ENCODE measurements at places on chromosomes 4 and X. TPM values are rescaled to one million over a fixed set of nuclear protein-coding genes. Genes with fewer than 3 reads are reported as not detected.

- DNase-seq: no peak
These were observed 155.6 kb downstream of the CBR4 start for GRCh38 chr4:168854350-168854921.

GRCh38 chr4:76896614-76897535 is 1.1 kb downstream of the SOWAHB start:
- DNase-seq: peak; percentile 28

GRCh38 chr4:15955670-15956069 is 7.3 kb downstream of the FGFBP2 start:
- no peak for DNase-seq

DNA sequence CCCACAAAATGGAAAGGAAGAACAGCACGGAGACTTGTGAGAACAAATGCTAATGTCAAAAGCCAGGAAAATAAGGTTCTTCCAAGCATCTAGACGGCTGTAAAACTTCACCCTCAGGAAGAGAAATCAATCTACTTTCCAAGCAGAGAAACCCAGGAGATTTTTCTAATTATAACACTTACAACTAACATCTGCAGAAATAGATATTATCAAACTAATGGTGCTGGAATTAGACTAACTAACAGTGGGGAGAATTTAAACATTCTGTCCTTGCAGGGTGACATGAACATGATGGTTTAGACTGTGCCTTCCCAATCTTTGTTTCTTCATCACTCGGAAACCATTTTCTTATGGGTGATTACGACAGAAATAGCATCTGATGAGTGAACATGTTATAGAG is 40.3 kb downstream of the SOD3 start:
- no peak for DNase-seq

DNA sequence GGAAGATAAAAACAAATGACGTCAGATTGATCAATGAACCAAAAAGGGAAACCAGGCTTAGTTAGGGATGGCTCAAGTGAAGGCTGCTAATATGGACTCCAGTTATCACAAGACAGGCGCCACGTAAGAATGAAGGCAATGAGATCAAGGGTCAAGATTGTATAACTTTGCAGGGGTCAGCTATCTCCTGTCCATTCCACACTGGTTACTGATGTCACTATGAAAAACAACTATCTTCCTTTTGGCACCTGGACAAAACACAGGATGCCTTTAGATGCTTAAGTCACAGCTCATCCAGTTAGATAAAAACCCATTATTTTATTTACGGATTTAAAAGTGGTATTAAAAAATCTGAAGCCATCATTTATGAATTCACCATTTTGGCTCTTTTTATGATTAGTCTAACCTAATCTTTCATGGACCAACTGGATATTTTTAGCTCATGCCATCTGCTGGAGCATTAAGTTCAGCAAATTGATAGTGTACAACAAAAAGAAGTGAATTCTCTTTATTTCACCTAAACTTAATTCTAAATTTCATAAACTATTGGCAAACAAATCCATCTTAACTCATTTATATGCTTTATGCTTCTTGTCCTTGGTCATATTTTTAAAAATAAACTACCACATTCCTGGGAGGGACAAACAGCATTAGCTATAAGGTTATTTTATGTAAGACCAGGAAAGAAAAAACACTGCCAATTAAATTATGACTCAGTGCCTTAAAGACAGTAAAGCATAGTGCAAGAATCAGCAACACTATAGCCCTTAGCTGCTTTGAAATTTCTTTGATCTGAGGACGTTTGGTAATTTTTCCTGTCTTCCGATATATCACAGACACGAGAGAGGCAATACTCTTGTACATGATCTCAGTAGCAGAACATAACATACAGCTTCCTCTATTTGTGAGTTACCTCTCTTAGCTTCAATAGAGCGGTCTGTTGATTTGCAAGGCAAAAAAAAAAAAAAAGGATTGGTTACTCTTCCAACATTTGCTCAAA is 27.0 kb downstream of the DHX15 start:
- DNase-seq: no peak

- DNase-seq: no peak
These were observed 73.6 kb downstream of the EGF start for GRCh38 chr4:109985993-109986974.

GRCh38 chr4:6076391-6076790 is 58.2 kb upstream of the C4orf50 start:
- DNase-seq: no peak

DNA sequence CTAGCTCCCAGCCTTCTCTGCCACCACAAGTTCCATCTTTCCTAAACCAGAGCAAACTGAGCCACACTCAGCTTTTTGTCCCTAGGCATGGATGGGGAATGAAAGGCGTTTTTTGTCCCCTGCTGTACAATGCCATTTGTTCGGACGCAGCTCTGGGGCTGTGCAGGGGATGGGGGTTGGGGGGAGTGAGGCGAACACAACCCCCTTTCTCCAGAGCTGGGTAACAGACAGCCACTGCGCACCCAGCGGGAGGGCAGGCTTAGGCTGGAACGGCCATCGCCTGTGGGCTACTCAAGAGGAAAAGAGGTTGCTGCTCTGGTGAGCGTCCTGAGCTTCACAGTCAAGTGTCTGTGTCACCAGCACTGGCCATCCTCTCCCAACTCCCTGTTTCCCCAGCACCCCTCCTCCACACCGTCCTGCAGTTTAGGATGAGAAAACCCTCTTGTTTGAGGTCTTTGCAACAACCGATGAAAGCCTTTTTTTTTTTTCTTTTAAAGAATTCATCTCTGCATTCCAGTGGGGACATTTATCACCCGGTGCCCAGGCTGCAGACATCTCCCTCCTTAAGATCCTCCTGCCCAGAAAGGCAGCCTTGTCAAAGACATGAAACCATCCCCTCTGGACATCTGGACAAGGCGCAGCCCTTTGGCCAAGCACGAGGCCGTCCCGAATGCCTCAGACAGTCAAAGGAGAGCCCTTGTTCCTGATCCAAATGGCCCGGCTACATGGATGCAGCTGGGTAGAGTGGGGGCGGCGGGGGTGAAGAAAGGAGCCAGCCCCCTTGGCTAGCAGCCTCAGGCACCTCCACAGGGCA is 419.6 kb downstream of the BCOR start:
- no peak for DNase-seq

DNA sequence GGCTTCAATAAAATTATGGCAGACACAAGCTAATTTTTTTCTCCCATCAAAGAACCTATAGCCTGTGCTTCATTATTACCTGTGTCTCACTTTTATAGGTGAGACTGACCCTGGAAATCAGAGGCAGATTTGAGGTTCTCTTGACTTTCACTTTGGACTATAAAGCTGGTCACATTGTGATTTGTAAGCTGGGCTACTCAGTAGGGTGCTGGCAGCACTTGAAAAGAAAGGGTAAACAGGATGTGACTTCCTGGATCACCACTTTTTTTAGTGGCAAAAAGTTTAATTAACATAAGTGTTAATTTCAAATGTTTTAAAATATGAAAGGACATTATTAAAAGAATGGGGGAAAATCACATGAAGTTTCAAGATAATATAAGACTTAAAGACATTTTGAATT is 50.6 kb upstream of the GATB start:
- no peak for DNase-seq

- DNase-seq: no peak
These were observed 26.8 kb downstream of the PPP2R2C start for GRCh38 chr4:6445403-6446129.

- DNase-seq: peak; percentile 89
These were observed at the start of gene TMEM131L for GRCh38 chr4:153466081-153466948. Gene TMEM131L, plus strand, starts transcription at chr4:153466360. Its CDS starts 38 bp downstream, at chr4:153466398.

DNA sequence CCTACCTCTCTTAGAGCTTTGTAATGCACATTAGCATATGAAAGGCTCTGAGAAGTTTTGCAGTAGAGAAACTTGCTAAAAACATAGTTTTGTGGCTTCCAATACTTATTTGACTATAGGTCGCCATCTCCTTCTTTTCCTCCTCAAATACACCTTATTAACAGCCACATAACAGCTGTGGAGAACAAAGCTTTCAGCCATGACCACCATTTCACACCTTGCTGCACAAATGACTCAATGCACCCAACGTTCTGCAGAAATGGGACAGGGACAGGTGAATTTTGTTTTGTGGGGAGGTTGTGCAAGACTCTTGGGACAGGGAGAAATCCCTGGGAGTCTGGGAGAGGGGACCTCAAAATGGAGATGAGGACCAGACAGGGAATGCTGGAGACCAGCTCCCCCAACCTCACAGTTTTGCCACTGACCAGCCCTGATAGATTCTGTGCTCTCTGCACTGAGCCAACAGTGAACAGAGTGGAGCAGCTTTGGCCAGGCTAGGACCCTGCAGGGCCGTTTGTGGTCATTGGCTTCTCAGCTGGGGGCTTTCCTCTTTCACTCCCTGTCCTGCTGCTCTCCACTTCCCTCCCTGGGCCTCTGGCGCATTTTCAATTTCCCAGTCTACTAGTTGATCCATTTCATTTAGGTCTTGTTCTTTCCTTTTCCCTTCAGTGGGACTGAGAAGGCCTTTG is 16.6 kb downstream of the FRMPD3 start:
- DNase-seq: no peak

DNA sequence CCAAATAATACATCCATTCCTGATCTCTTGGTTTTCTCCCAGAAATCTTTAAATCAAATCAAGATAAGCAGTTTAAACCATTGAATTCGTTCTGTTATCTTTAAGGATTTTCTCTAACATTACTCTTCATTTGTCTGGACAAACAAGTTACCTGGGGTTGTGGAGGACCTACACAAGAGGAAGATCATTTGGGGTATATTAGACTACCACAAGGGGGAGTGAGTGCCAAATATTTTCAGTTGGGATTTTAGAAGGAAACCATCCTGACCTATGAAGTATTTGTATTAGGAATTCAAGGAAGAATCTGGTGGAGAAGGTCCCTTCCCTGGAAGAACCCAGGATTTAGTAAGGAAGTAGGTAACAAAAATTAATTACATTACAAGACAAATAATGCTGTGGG is 12.0 kb upstream of the DCHS2 start:
- DNase-seq: no peak

- DNase-seq: peak; percentile 22
These were observed 51.7 kb upstream of the CHRDL1 start for GRCh38 chrX:110847334-110847733.

DNA sequence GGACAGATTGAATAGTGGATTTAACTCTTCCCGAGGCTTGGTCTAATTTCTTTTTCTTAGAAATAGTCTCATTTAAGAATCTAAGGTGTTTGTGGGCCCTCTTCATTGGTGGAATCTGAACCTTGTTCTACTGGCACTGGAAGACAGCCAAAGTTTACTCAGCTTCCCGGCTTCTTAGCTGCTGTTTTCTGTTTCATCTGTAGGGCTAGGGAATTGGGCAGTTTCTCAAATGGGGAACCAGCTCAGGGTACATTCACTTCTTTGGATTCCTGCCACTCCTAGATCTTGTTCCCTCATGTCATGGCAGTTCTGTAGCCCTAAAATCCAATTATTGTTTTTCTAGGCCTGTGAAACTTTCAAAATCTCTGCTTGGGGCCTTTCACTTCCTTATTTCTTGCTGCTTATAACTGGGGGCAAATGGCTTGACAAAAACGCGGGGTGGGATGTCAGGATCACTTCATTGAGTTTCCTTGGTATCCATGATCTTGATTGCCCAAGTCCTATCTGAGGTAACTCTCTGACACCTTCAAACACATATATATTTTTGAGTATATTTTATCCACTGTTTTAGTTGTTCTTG is 985.0 kb downstream of the C4orf33 start:
- no peak for DNase-seq

DNA sequence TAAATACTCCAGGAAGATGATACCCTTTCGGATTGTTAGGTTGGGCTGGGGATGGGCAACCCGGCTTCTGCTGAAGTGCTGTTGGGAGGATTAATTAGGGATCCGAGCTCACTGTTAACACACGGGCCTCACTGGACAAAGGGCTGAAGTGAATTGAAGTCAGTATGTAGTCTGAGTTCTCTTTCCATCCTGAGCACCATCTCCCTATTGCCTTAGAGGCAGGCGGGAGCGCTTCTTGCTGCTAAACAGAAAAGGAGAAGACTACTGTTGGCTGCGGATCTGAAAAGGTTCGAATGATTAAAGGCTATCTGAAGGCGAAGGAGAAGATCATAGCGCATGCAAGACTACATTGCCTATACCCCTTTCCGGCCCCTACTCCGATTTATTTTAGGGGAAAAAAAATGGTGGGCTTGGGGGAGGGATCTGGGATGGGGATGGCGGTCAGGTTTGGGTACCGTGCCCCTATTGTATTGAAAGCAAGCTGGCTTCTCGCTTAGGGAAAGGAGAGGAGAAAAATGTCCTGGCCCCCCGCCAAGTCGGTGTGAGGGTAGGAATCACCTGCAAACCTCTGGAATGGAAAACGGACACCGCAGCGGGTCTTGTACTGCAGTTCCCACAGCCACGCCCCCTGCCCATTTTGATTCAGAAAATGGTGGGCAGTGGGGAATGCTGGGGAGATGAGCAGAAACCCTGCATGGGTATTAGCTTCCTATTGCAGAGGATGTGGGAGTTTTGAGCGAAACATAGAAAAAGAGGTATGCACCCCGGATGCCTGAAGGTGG is 22.3 kb downstream of the MORF4L2 start:
- no peak for DNase-seq

DNA sequence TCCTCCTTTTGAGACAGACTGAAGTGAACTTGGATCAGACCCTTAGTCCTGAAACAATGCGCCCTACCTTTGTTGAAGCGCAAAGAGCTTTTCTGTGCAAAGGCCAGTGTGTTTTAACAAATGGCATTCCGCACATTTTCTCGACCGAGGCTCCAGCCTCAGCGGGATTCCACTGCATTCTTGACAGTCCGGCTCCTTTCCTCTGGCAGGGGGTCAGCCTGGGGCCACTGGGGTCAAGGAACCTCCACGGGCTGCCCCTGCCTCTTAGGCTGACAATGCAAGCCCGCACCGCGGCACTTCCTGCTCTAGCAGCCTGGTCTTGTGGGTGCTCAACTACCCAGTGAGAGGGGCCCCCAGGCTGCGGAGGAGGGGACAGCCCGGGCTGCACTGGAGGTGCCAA is 47.2 kb upstream of the TFDP3 start:
- no peak for DNase-seq

The IRF2 gene
- 7.3 TPM for total RNA-seq

The KLHL13 gene
- 93.3 TPM for total RNA-seq

The SGMS2 gene
- total RNA-seq: 0.41 TPM

The CLTRN gene
- 0.41 TPM for total RNA-seq

Data from frontal cortex (tissue), 4 donors.